ENCODE measurements at places on chromosomes 2 and 18. TPM values are rescaled to one million over a fixed set of nuclear protein-coding genes. Genes with fewer than 3 reads are reported as not detected.

DNA sequence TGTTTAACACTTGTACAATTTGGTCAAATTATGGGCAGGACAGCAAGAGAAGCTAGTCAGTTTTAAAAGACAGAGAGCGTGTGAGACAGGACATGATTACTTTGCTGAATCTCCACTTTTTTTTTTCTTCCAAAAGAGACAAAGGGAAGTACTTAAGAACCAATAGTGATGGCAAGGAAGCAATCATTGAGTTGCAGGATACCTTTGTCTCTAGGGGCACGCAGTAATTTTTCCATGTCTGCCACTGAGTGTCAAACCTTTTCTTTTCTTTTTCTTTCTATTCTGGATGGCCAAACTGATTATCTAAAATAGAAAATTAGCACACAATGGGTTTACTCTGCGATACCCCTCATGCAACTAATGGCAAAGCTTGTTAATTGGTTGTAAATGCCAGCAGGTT is 533.0 kb downstream of the PLCL1 start:
- no peak for DNase-seq

GRCh38 chr2:201786471-201786870 is 5.7 kb upstream of the ALS2 start:
- no peak for DNase-seq

DNA sequence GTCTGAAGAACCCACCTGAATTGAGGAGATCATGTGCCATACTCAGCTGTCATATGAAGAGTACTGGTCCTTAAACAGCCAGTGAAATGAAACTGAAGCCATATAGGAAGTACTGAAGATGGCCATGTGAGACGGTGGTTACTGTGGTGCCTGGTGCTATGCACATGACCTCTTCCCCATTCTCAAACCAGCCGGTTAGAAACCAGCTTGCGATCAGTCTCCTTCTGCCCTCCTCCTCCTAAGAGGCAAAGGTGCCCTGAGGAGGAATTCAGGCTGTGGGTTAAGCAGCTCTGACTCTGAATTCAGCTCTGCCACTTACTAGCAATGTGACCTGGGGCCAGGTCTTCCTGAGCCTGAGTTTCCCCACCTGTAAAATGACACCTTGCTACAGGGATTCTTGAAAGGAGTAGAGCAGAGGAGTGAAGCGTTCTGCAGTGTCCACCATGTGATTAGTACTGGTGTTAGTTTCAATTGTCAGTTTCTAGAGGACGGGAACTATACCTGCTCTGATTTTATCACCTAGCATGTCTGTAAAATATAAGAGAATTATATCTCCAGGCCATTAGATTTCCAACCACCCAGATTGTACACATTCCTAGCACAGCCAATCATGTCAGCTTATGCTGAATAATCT is 5.1 kb downstream of the FECH start:
- DNase-seq, result no peak

DNA sequence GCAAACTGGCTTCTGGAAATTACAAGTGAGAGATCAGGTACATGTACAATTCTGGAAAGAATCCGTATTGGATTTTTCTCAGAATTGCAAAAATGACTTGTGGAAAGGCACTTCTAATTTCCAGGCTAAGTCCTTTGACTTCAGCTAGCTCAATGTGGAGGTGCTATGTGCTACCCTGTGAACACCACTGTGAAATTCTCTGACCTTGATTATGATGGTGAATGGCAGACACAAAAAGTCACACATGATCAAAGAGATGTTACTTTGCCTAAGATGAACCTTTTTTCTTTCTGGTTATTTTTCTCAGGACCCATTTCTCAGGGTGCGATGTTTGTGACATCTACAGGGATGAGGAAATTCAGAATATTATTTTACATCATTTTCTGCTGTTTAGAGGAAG is 856.6 kb upstream of the VRK2 start:
- DNase-seq, result no peak

Gene SEPTIN10
- 0.40 TPM for total RNA-seq

- DNase-seq, result no peak
Observed at GRCh38 chr2:213147538-213147937, 3.9 kb downstream of the IKZF2 start.

GRCh38 chr18:50071397-50071796 is 123.5 kb downstream of the MYO5B start:
- no peak for DNase-seq

- no peak for DNase-seq
Observed at GRCh38 chr2:176817061-176817565, 395.5 kb upstream of the HNRNPA3 start.
